Activated CD8-positive, alpha-beta memory T cell treated with anti-CD3 and anti-CD28 coated beads, Interleukin-2, amount 10 ng/mL, durations not matched to agents 7 days and 5 days (primary cell): ENCODE measurements at places on chromosomes 12 and 14. TPM values are rescaled to one million over a fixed set of nuclear protein-coding genes. Genes with fewer than 3 reads are reported as not detected.

The GYS2 gene
- not detected for total RNA-seq

The KRT77 gene
- total RNA-seq: not detected

The FRMD6 gene
- 2.5 TPM for total RNA-seq

The TRIP11 gene
- 47.4 TPM for total RNA-seq

The EIF2S3B gene
- 0.87 TPM for total RNA-seq
